ENCODE measurements at places on chromosomes 16 and 17. TPM values are rescaled to one million over a fixed set of nuclear protein-coding genes. Genes with fewer than 3 reads are reported as not detected.

DNA sequence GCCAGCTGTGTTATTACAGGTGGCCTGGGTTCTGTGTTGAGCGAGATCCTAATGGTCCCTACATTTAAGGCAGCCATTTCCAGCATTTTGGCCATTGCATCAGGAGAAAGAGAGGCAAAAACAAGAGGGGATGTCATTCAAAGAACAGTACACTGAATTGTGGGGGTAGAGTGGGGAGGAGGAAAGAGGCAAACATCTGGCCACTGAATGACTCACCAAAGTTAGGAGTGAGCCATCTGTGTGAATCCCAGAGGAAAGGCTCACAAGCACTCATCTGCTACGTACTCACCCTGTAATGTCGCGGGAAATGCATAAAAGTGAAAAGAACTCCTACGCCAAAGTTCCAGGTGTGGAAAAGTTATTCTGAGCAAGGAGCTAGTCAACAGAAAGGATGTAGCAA lies 16.7 kb downstream of the KRABD2 start:
- no peaks in the 10 kb centered on the region for H3K36me3 ChIP-seq
- H3K27me3 ChIP-seq: peaks cover 3% of the 10 kb centered on the region
- H3K4me3 ChIP-seq: peak overlapping the region; percentile 71
- peak; percentile 69 for DNase-seq
- H3K27ac ChIP-seq: peak overlapping the region; percentile 29

DNA sequence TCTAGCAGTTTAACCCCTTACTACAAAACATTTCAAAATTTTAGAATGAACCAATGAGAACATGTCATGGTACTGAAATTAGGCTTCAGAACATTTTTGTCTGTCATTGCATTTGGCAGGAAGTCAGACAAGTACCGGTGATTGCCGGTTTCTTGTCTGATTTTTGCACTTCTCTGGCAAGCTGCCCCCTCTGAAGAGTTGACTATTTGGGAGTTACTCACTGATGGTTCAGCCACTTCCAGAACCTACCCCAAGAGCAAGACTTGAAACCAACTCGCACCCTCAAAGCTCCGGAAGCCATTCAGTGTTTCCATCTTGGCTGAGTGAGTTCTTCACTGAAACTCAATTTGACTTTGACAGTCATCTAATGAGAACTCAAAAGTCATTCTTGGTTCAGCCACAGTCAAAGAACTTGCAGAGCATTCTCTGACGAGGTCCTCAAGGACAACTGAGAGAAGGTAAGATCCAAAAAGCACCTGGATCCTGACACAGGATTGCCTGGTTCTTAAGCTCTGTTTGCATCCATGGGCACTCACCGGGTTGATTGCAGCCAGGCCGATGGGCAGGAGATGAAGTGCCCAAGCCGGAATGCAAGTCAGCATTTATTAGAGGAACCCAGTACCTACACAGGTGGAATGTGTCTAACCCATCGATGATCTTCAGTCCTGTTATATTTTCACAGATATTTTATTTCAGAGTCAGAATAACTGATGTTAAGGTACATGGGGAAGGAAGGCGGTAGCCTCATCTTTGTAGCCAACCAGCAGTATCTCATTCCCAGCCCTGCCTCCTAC lies 93.6 kb downstream of the USP22 start:
- no peak for DNase-seq
- H3K27ac ChIP-seq: no peak overlapping the region
- no peak overlapping the region for H3K4me3 ChIP-seq
- H3K36me3 ChIP-seq: no peaks in the 10 kb centered on the region
- no peaks in the 10 kb centered on the region for H3K4me1 ChIP-seq

GRCh38 chr17:55641676-55642081 lies 81.0 kb downstream of the TMEM100 start:
- H3K27me3 ChIP-seq: peaks cover 16% of the 10 kb centered on the region
- no peak overlapping the region for H3K4me3 ChIP-seq
- DNase-seq: peak; percentile 59

DNA sequence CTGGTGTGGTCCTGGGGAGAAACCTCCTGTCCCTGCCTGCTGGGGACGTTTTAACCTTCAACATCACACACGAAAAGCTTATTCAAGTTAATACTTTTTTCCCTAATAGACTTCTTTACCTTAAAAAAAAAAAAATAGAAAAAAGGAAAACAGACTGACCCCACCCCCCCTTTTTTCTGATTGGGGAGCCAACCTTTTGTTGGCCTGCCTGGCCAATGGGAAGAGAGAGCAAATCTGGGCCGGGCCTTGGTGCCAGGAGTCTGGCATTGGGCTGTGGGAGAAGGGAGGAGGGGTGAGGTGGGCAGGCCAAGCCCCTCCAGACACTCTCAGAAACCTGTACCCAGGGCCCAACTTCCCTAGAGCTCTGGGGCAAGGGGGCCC lies 3.0 kb downstream of the CBX8 start:
- peak overlapping the region; percentile 83 for H3K4me3 ChIP-seq
- H3K27ac ChIP-seq: peak overlapping the region; percentile 82
- peaks cover 19% of the 10 kb centered on the region for H3K27me3 ChIP-seq
- peaks cover 26% of the 10 kb centered on the region for H3K4me1 ChIP-seq
- H3K36me3 ChIP-seq: no peaks in the 10 kb centered on the region

The TMED6 gene
- total RNA-seq: not detected

The RNF227 gene
- total RNA-seq: 3.5 TPM

The DPEP2 gene
- 0.08 TPM for total RNA-seq

The KRT36 gene
- total RNA-seq: not detected

Data from HFFc6 (cell line).